ENCODE measurements at places on chromosomes 2 and 18.

- no peak for DNase-seq
Observed at GRCh38 chr2:11709293-11709692, 37.1 kb upstream of the LPIN1 start.

DNA sequence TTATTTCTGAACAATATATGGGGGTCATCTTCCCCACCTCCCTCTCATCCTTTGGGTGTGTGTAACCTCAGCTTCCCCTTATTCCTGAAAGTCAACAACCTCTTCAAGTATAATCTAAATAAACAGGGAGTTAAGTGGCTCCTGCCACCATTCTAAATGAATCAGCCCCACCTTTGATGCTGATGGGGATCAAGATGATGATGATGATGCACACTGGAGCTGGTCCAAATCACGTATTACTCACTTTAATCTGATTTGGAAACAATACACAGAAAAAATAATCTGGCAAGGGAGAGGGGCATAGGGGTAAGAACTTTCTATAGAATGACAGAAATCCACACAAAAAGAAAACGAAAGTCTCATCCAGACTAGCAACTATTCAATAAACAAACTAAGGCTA lies 7.1 kb downstream of the ACVR1 start:
- no peak for DNase-seq

DNA sequence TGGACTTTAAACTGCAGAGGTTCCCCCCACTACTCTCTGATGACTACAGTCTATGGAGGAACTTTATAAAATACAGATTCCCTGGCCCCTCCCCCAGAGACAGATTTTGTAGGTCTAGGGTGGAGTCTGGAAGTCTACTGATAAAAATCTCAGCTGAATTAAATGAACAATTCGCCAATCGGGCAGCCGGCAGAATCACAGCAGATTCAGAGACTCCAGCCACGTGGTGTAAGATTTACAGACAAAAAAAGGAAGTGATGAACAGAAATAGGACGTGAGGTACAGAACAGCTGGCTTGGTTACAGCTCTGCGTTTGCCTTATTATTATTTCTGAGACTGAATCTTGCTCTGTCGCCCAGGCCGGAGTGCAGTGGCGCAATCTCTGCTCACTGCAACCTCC lies 21.4 kb upstream of the MTA3 start:
- no peak for DNase-seq

- DNase-seq: no peak
Observed at GRCh38 chr2:70674636-70675430, 93.2 kb downstream of the ADD2 start.

GRCh38 chr18:49861659-49862058 lies 48.3 kb upstream of the ACAA2 start:
- peak; percentile 31 for DNase-seq

- no peak for DNase-seq
Observed at GRCh38 chr18:57660961-57661360, 39.3 kb upstream of the NARS1 start.

DNA sequence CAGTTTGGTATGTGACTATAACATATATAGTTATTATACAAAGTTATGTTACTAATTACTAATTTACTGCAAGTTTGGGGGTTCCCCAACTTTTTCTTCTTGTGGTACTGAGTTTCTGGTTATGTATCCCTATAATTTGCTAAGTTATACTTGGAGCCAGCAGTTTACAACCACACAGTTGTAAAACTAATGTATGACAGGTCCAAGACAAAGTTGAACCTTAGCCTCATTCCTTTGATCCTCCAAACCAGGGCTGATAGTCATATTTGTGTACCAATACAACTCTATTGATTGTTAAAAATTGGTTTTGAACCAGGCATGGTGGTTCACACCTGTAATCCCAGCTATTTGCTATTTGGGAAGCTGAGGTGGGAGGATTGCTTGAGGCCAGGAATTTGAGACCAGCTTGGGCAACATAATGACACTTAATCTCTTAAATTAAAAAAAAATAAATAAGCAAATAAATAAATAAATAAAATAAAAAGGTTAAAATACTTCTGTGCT lies 24.3 kb downstream of the RELCH start:
- DNase-seq: no peak

GRCh38 chr18:26792661-26793060 lies 72.8 kb downstream of the AQP4 start:
- no peak for DNase-seq
